Hepatocyte (in vitro differentiated cells): ENCODE measurements at places on chromosomes 5 and 9. TPM values are rescaled to one million over a fixed set of nuclear protein-coding genes. Genes with fewer than 3 reads are reported as not detected.
A peak's percentile ranks its signal among the peaks of the same experiment; 100 is the strongest.

DNA sequence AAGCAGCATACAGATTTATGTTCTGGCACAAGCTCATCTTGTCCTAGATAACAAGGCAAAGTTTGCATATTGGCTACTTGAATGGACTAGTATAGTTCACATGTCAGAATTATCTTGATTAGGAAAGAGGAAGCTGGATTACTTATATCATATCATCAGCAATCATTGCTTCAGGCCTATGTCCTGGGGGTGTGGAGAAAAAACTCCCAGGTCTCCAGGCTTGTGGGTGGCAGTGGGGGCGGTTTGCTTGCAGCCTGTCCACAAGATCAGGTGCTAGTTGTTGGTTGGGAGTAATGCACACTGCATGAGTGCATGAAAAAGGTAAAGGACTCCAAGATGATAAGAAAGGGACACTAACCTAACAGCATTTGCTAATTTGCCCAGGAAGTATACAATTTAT lies 326.4 kb upstream of the PDE4D start:
- H3K27me3 ChIP-seq, result no peaks in the 10 kb centered on the region
- no peak overlapping the region for H3K27ac ChIP-seq
- H3K4me1 ChIP-seq, result no peaks in the 10 kb centered on the region
- DNase-seq, result no peak
- H3K4me3 ChIP-seq, result no peak overlapping the region

Gene TMOD1
- 0.47 and 3.5 TPM in 2 replicates for polyA plus RNA-seq

GRCh38 chr5:119655061-119655460 lies 25.7 kb downstream of the FAM170A start:
- no peaks in the 10 kb centered on the region for H3K36me3 ChIP-seq
- no peak overlapping the region for H3K4me3 ChIP-seq
- no peaks in the 10 kb centered on the region for H3K4me1 ChIP-seq
- no peak overlapping the region for H3K27ac ChIP-seq
- DNase-seq, result no peak

- peaks cover 11% of the 10 kb centered on the region for H3K4me1 ChIP-seq
- no peaks in the 10 kb centered on the region for H3K27me3 ChIP-seq
- peak overlapping the region; percentile 96 for H3K27ac ChIP-seq
- H3K36me3 ChIP-seq, result no peaks in the 10 kb centered on the region
- peak overlapping the region; percentile 90 for H3K4me3 ChIP-seq
- no peak for DNase-seq
Measured at GRCh38 chr9:106861640-106862109, 1.3 kb upstream of the ZNF462 start.

DNA sequence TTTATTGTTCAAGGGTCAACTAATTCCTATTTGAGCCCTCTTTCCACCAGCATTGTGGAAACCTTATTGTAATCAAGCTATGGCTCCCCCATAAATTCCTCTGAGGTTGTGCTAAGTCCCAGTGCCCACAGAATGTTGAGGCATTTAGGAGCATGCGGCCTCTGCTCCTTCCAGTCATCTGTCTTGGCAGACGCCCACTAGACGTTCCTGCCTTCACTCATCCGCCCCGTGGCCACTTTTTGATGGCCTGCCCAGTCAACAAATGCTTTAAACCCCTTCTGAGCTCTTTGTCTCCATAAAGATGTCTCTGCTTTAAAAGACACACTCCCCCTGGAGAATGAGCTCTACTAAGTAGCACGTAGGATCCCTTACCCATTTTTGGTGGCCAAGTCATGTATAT lies 104.7 kb downstream of the GAS1 start:
- no peak overlapping the region for H3K27ac ChIP-seq
- no peak for DNase-seq
- no peaks in the 10 kb centered on the region for H3K4me1 ChIP-seq
- H3K4me3 ChIP-seq, result no peak overlapping the region

GRCh38 chr9:133459476-133460404 lies at the start of gene CACFD1:
Gene CACFD1, plus strand, starts transcription at chr9:133459978. Its CDS starts 89 bp downstream, at chr9:133460067.
- no peaks in the 10 kb centered on the region for H3K36me3 ChIP-seq
- H3K27me3 ChIP-seq, result no peaks in the 10 kb centered on the region
- peak within 1 kb of the TSS; percentile 98 for H3K27ac ChIP-seq
- peak; percentile 99 for DNase-seq

DNA sequence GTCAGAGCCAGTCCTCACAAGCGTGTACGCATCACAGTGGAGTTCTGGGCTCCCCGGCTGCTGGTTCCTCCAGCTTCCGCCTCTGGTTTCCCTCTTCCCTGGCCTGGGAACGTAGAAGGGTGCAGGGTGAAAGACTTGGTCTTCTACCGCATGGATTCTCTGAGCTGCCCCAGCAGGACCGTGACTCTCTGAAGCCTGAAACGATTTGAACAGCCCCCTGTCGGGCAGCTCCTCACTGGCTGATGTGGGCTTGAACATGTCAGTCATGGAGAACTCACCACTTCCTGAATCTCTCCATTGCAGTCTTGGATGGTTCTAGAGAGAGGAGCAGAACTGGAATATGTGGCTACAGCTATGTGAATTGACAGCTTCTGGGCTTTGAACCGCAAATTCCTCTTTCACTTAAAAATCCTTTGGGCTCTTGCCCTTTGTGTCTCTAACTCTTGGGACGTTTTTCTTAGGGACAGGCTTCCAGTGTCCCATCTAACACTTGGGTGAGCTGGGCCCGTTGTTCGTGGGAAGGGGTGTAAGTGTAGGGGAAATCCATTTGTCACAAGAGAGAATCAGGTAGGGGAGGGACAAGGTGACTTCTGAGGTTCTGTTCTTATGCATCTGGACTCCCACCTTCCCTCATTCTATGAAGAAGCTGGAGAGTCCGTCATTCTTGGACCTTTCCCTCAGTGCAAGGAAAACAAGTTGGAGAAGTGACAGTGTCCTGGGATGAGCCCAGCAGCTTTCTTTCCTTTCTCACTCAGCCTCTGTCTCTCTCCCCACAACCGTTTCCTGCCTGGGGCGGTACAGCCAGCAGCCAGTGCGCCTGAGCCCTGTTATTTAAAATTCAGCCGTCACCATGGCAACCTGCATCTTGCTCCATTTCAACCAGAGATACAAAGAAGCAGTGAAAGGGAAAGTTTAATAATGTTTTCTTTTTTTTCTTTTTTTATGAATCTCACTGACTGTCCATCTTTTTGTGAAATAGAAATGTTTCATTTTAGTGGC lies 84.7 kb downstream of the PTTG1 start:
- DNase-seq, result peak; percentile 28
- no peaks in the 10 kb centered on the region for H3K4me1 ChIP-seq
- H3K27me3 ChIP-seq, result no peaks in the 10 kb centered on the region
- no peaks in the 10 kb centered on the region for H3K36me3 ChIP-seq
- no peak overlapping the region for H3K4me3 ChIP-seq
- H3K27ac ChIP-seq, result no peak overlapping the region

Gene SV2C
- 0.04 and 0.05 TPM in 2 replicates for polyA plus RNA-seq

Gene FOXD4L3
- not detected in 2 replicates for polyA plus RNA-seq

DNA sequence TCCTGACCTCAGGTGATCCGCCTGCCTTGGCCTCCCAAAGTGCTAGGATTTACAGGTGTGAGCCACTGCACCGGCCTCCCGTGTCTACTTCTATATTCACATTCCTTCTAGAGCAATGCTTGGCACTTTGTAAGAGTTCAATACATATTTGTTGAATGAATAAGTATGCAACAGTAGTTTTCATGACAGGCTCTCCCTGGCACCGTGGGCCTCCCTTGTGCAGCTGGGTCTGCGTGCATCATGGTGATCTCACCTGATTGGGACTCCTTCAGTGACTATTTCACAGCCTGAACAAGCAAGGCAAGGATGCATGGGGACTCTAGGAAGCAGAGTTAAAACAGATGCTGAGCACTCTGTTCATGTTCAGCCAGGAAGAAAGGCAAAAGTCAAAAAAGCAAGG lies 6.8 kb upstream of the ZBTB34 start:
- no peaks in the 10 kb centered on the region for H3K4me1 ChIP-seq
- peaks cover 8% of the 10 kb centered on the region for H3K27me3 ChIP-seq
- no peak overlapping the region for H3K4me3 ChIP-seq
- H3K36me3 ChIP-seq, result no peaks in the 10 kb centered on the region
- H3K27ac ChIP-seq, result no peak overlapping the region

GRCh38 chr9:115395511-115396021 lies 277.6 kb upstream of the TNC start:
- H3K4me3 ChIP-seq, result no peak overlapping the region
- no peaks in the 10 kb centered on the region for H3K36me3 ChIP-seq
- H3K27ac ChIP-seq, result peak overlapping the region; percentile 33
- no peaks in the 10 kb centered on the region for H3K27me3 ChIP-seq
- DNase-seq, result peak; percentile 17
- H3K4me1 ChIP-seq, result peaks cover 14% of the 10 kb centered on the region

DNA sequence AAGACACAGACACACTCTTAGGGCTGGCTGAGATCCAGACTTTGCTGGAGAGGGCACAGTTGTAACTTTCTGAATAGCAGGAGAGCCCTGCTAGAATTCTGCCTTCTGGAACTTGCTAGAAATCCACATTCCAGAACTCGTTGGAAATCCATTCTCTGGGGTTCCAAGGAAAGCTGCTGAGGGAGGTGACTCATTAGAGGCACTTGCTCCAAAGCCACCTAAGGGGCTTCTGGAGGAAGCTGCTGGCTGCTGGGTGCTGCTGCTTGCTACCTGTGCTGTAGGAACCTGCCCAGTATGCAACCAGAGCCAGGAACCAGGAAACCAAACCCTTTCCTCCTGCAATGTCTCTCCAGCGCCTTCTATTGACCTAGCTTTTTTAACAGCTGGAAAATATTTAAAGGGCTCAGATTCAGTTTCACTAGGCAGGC lies 4.1 kb upstream of the TLE4 start:
- no peaks in the 10 kb centered on the region for H3K36me3 ChIP-seq
- DNase-seq, result no peak
- H3K4me3 ChIP-seq, result no peak overlapping the region
- peaks cover 6% of the 10 kb centered on the region for H3K4me1 ChIP-seq
- H3K27me3 ChIP-seq, result no peaks in the 10 kb centered on the region

Gene GBGT1
- 4.0 and 5.8 TPM in 2 replicates for polyA plus RNA-seq

DNA sequence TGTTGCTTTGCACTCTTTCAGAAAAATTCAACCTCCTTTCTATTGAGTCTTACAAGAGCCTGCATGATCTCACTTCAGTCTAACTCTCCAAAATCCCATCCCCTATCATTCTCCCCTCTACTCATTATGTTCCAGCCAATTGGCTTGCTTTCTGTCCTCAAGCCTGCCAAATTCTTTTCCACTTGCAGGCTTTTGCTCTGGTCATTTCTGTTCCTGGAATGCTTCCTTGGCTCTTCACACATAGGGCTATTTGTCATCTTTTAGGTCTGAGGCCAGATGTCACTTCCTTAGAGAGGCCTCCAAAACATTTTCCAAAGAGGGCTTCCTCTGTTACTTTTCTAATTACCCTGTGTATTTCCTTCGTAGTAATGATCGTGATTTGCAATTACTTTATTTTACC lies 11.8 kb upstream of the CHD1 start:
- no peak overlapping the region for H3K27ac ChIP-seq
- no peaks in the 10 kb centered on the region for H3K36me3 ChIP-seq
- no peak for DNase-seq

Gene SCGB3A2
- 70.6 and 84.7 TPM in 2 replicates for polyA plus RNA-seq

- no peak for DNase-seq
- no peak overlapping the region for H3K27ac ChIP-seq
- peaks cover 3% of the 10 kb centered on the region for H3K4me1 ChIP-seq
- H3K36me3 ChIP-seq, result no peaks in the 10 kb centered on the region
- H3K4me3 ChIP-seq, result no peak overlapping the region
Measured at GRCh38 chr9:27534131-27534530, 4.5 kb upstream of the MOB3B start.

DNA sequence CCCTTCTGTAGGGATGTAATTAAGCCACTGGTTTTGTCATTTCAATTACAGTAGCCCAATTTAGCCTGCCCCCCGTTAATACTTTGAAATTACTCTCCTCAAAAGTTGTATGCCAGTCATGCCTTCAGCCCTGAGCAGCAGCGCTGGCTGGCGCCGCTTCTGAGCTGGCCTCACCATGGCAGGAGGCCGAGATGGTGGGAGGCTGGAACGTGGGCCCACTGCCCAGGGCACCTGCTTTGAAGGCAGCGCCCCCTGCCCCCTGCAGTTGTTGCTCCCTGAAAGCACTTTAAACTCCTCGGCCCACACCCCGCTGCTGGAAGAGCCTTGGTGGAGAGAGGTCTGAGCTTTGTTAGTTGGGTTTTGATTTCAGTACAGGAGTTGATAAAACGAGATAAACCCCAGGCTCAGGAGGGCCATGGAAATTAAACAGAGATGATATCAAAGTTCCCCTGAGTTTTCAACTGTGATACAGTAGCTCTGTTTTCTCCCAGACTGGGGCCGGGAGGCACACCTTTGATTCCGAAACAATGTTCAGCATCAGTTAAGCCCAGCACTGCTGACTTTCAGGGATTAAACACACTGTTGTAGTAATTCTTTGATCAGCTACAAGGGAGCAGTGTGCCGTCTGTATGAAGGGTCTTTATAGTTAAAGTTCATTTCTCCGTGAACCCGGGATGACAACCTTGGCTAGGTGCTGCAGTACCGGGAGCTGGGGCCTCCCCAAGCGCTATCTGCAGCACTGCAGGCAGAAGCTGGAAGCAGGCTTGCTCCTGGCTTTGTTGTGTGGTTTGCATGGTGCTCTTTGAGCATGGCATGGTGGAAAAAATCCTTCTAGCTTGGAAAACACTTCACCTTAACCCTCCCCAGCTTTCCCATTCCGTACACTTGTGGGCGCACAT lies 9.5 kb downstream of the MVB12B start:
- no peak for DNase-seq
- H3K4me1 ChIP-seq, result peaks cover 21% of the 10 kb centered on the region
- H3K36me3 ChIP-seq, result no peaks in the 10 kb centered on the region
- peak overlapping the region; percentile 83 for H3K27ac ChIP-seq
- H3K4me3 ChIP-seq, result no peak overlapping the region
- H3K27me3 ChIP-seq, result no peaks in the 10 kb centered on the region

Gene CCL19
- not detected in 2 replicates for polyA plus RNA-seq

GRCh38 chr5:76406014-76406413 lies 2.9 kb downstream of the IQGAP2 start:
- H3K36me3 ChIP-seq, result no peaks in the 10 kb centered on the region
- H3K27ac ChIP-seq, result no peak overlapping the region
- H3K4me1 ChIP-seq, result peaks cover 13% of the 10 kb centered on the region
- no peaks in the 10 kb centered on the region for H3K27me3 ChIP-seq
- no peak for DNase-seq

DNA sequence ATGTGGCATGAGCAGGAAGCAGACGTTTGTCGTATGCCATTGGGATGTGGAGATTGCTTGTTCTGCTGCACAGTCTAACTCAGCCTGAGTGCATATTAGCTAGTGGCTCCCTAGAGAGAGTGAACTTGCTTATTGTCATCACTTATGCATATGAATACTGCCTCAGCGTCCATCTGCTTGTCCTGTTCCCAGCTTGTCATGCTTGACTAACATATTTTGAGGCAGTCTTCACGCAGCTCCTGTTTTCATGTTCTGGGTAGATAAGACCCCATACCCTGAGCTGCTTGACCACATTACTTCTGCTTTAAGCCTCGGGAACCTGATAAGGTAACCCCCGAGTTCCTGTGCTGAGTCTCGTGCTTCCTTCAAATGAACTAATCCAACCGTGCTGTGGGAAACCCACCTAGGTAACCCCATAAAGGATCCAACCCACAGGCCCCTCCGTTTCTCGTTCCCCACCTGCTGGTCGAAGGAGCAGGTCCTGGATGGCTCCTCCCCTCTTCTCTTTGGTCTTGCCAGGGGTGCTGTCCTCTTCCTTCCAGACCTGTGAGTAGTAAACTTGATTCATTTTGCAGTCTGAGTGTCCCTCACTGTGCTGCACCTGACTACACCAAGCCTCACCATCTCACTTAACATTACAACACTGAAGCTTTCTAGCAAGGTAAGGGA lies 25.0 kb downstream of the ANKRD33B start:
- no peaks in the 10 kb centered on the region for H3K27me3 ChIP-seq
- no peaks in the 10 kb centered on the region for H3K4me1 ChIP-seq
- no peak overlapping the region for H3K27ac ChIP-seq

GRCh38 chr9:110249603-110250002 lies 6.7 kb downstream of the TXN start:
- no peaks in the 10 kb centered on the region for H3K4me1 ChIP-seq
- peaks cover 2% of the 10 kb centered on the region for H3K36me3 ChIP-seq
- no peaks in the 10 kb centered on the region for H3K27me3 ChIP-seq
- DNase-seq, result no peak
- H3K4me3 ChIP-seq, result no peak overlapping the region

Gene SYNPO
- polyA plus RNA-seq, result 5.3 and 7.1 TPM in 2 replicates
